ENCODE measurements at places on chromosomes 7 and 10. TPM values are rescaled to one million over a fixed set of nuclear protein-coding genes. Genes with fewer than 3 reads are reported as not detected.

FAM25C gene
- total RNA-seq = not detected

PKD2L1 gene
- 0.31 TPM for total RNA-seq

DBNL gene
- total RNA-seq = 35.1 TPM

COL28A1 gene
- total RNA-seq = 0.07 TPM

TMEM184A gene
- total RNA-seq = 9.5 TPM

CLCN1 gene
- total RNA-seq = not detected

VAX1 gene
- not detected for total RNA-seq

ABCA13 gene
- total RNA-seq = not detected

TUBAL3 gene
- total RNA-seq = 0.07 TPM

CPA2 gene
- not detected for total RNA-seq

NCAPG2 gene
- total RNA-seq = 46.3 TPM

SLC13A4 gene
- total RNA-seq = not detected

GPR85 gene
- not detected for total RNA-seq

ITIH2 gene
- total RNA-seq = 1,197 TPM

POLR2J2 gene
- 0.22 TPM for total RNA-seq

DNA sequence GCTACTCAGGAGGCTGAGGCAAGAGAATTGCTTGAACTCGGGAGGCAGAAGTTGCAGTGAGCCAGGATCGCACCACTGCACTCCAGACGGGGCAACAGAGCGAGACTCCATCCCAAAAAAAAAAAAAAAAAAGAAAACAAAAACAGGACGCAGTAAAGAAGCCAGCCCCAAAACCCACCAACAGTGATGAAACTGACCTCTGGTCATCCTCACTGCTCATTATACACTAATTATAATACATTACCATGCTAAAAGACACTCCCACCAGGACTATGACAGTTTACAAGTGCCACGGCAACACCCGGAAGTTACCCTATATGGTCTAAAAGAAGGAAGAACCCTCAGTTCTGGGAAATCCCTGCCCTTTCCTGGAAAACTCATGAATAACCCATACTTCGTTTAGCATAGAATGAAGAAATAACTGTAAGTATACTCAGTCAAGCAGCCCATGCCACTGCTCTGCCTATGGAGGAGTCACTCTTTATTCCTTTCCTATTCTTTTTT is 40.0 kb upstream of the EIF4H start:
- no peak for DNase-seq

DNA sequence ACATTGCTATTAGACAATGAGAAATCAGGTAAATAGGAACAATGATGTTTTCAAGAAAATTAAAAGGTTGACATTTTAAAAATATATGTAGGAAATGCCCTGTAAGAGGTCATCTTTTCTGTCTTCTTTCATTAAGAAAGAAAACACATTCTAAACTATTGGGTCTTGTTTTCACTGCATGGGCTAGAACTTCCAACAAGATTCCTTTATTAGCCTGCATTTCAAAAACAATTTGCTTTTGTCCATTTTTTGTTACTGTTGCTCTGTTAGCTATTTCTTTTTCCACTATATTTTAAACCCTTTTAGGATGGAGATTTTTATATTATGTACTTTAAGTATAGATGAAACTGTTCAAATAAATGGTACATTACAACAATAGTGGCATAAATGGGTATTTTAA is 9.2 kb downstream of the REEP3 start:
- DNase-seq = no peak

DNA sequence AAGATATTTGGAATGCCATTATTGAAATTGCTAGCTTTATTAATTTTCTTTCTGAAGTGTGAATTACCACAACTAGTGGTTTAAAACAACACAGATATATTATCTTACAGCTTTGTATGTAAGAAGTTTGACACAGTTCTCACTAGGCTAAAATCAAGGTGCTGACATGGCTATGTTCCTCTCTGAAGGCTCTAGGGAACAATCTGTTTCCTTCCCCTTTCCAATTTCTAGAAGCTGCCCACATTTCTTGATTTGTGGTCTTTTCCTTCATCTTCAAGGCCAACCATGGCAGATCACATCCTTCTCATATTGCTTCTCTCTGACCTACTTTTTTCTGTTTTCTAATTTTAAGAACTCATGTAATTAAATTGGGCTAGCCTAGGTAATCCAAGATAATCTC is 43.3 kb upstream of the SLC26A3 start:
- no peak for DNase-seq

DNA sequence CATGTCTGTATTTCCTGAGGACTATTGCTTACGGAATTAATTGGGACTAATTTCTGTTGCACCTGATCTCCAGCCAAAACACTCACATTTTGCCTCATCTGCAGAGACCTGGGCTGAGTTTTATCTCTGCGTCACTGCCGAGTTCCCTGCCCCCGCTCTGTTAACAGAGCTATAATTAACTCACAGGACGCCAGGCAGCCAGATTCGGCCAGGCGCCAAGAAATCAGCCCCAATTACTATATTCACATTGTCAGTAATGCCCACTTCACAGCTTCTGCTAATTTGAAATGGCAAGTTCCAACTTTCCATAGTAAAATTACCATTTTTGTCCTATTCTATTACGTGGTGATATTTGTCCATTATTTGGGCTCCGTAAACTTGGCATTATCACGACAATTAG is 130.5 kb downstream of the CUX1 start:
- no peak for DNase-seq

DNA sequence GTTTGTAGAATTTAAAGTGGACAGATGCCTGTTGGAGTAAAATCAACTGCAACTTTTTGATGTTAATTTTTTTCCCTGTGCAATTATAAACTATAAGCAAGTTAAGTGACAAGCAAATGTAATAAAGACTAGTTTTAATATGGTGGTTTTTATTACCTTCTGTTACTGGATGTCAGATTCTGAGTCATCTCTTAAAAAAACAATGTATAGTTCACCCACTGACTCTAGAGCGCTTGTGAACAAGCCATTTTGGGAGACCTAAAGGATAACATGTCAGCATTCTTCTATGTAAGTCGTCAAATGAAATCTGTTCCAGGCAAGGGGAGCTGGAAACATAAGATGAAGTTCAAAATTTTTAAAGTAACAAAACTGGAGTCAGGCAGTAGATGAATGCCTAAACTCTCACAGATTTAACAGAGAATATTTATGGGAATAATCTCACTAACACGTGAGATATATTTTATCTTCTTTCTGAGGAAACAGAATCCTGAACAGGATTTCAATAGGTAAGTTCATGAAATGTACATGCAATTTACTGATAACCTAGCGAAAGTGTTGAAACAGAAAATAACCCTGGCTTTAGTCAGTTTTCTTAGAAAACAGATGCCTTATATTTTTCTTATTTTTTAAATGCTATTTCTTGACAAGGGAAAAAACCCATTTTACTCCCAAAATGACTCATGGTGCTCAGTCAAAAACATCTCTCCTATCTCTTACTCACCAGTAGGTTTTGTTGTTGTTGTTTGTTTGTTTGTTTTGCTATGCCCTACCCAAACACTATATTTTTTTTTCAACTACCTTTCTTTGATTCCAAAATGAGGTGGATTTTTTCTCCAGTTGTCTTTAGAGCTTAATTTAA is 91.7 kb downstream of the SLC39A12 start:
- DNase-seq = no peak

- DNase-seq = no peak
Measured at GRCh38 chr10:132107186-132107948, 41.6 kb downstream of the JAKMIP3 start.

DNA sequence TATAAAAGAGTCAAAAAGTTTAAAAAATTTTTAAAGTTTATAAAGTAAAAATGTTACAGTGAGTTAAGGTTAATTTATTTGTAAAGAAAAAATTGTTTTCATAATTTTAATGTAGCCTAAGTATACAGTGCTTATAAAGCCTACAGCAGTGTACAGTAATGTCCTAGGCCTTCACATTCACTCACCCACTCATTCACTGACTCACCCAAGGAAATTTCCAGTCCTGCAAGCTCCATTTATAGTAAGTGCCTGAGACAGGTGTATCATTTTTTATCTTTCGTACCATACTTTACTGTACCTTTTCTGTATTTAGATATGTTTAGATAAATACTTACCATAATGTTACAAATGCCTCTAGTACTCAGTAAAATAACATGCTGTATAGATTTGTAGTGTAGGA is 269.7 kb upstream of the PHF14 start:
- DNase-seq = no peak

- no peak for DNase-seq
Measured at GRCh38 chr10:93074597-93075368, 1.1 kb downstream of the CYP26A1 start.

- DNase-seq = no peak
Measured at GRCh38 chr7:55969391-55969790, 5.0 kb downstream of the NIPSNAP2 start.

- DNase-seq = no peak
Measured at GRCh38 chr7:142001163-142001874, 5.6 kb downstream of the MGAM start.

- DNase-seq = peak; percentile 13
Measured at GRCh38 chr7:142323706-142324105, 65.8 kb upstream of the PRSS58 start.

DNA sequence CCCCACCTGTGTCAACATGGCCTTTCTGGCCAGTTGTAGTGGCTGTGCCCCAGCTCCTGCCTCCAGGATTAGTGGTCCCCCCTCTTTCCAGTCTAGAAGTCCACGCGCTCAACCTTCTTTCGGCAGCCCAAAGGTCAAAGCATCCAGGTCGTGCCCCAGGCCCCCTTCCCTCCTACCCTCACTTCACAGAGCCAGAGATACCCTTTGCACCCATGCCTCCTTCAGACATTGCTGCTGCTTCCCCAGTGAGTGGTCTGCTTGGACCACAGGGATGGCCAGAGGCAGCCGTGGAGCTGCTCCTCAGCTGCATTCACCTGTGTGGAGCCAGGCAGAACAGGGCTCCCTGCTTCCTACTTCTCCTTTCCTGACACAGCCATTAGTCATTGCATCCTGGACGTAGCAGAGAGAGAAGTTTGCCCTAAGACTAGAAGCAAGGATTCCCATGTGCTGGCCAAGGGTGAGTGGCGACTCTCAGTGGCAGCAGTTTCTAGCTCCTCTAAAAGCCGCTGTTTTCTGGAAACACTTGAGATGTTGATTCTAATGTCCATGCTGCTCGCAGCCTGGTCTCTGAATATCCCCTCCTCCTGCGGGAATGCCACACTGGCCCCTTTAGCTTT is 243.1 kb upstream of the SHH start:
- no peak for DNase-seq

- DNase-seq = no peak
Measured at GRCh38 chr7:6163402-6163801, 109.0 kb downstream of the CYTH3 start.

- no peak for DNase-seq
Measured at GRCh38 chr10:120789303-120790203, 61.6 kb upstream of the WDR11 start.

- DNase-seq = peak; percentile 83
Measured at GRCh38 chr10:13500201-13500600, 28.6 kb downstream of the BEND7 start.

GRCh38 chr10:75011221-75011620 is 100.2 kb upstream of the SAMD8 start:
- DNase-seq = no peak

DNA sequence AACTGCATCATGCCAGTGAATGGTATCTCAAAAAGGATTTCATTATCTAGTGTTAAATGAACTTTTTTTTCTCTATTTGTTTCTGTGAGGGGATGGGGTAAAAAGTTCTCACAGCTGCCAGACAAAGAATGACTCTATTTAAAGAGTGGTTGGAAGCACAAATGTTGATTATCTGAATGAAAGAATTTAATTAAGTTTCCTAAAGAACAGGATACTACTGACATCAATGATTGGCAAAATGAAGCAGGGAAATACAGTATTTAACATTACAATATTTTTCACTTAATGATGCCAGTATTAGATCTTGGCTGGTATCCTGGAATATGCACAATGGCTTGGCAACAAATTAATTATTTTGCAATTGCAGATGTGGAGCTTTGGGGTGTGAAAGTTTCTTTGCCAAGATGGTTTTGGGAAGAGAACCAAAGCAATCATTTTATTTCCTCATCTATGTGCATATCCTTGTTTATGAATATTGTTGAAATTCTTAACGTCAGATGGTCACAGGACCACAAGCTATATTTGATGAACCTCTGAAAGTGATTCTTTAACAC is 336.8 kb downstream of the ARL4A start:
- DNase-seq = no peak

DNA sequence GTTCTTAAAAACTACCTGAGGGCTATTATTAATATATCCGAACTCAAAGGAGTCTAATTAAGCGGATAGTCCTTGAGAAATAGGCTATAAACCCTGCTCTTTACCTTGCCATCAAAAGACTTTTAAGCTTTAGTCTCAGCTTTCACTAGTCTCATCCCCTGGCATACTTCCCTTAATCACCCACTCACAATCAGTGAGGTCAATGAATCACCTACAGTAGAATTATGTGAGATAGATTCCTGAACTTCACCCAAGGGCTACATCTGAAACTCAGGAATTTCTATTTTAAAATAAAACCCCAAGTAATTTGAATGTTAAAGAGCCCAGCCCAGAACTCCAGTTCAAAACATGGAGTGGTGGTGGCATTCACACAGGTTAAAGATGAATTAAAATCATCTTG is 108.7 kb downstream of the ETV1 start:
- no peak for DNase-seq

- DNase-seq = no peak
Measured at GRCh38 chr10:44460416-44460815, 75.5 kb upstream of the CXCL12 start.

- DNase-seq = no peak
Measured at GRCh38 chr7:65804887-65805286, 68.0 kb upstream of the VKORC1L1 start.

- DNase-seq = no peak
Measured at GRCh38 chr7:111871283-111871682, 309.0 kb upstream of the IMMP2L start.

- DNase-seq = no peak
Measured at GRCh38 chr7:147276783-147277370, 1160.3 kb downstream of the CNTNAP2 start.

- no peak for DNase-seq
Measured at GRCh38 chr7:35463751-35464150, 209.9 kb upstream of the TBX20 start.

GRCh38 chr10:24339387-24339786 is 130.4 kb downstream of the KIAA1217 start:
- no peak for DNase-seq

DNA sequence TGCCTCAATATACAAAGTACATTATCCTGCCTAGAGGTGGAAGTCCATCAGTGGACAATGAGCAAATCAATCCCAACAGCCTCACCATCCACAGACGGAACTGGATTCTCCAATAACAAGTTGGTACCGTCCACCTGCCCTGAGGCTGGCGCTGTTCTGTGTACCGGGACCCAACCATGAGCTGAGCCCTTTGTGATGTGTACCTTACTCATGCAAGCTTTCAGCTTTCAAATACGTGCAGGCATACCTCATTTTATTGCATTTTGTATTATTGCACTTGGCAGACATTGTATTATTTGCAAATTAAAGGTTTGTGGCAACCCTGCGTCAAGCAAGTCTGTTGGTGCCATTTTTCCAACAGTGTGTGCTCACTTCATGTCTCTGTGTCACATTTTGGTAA is 476.0 kb upstream of the MKI67 start:
- DNase-seq = no peak

GRCh38 chr7:25093268-25093826 is 31.7 kb downstream of the CYCS start:
- peak; percentile 70 for DNase-seq

GRCh38 chr10:133590226-133590969 is 25.0 kb upstream of the SYCE1 start:
- DNase-seq = no peak

Data from HepG2 (cell line).